Hindlimb muscle (tissue), 1 donor: ENCODE measurements at places on chromosomes 11 and 22.
A peak's percentile ranks its signal among the peaks of the same experiment; 100 is the strongest.

GRCh38 chr11:131672191-131672590, 301.8 kb downstream of the NTM start:
- no peak for DNase-seq

GRCh38 chr22:46737105-46737975, 712 bp downstream of the CERK start:
- peak; percentile 66 for DNase-seq

DNA sequence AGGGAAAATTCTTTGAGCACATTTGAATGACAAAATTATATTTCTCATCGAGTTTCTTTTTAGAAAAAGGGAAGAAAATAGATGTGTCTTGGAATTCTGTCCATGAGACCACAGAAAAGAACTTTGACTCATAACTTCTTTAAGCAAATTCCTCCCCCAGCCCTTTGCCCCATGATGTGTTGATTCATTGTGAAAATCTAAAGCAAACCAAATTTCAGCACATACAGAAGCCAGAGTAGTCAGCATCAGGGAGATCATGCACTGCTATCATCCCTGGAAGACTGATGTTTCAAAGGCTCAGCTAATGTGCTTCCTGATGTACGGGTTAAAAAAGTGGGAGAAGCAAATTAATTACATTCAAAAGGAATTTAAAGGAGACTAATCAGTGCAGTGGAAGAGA, 159.7 kb downstream of the FAT3 start:
- DNase-seq, result no peak

GRCh38 chr11:13391217-13391616, 71.8 kb downstream of the BTBD10 start:
- no peak for DNase-seq

GRCh38 chr22:39514373-39514973, 5.9 kb upstream of the ATF4 start:
- DNase-seq, result no peak

DNA sequence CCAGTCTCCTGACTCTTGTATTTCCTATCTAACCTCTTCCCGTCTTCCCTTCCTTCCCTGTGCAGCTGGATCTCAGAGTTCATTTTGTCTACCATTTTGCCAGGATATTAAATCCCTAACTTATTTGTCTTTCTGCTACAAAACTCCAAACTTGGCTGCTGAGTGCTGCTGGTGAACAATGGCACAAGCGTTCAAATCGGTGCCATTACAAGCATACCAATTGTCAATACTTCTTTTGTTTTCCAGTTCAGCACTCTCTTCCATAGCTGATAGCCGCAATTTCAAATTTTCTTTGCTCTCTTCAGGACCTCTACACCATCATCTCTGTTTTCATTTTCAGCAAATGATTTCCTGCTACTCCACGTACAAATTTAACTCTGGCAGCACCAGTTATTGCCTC, 13.4 kb downstream of the IL18 start:
- DNase-seq, result no peak

GRCh38 chr22:28873183-28873963, 10.0 kb upstream of the ZNRF3 start:
- DNase-seq, result no peak

GRCh38 chr11:64712430-64713015, 10.5 kb downstream of the NRXN2 start:
- no peak for DNase-seq

DNA sequence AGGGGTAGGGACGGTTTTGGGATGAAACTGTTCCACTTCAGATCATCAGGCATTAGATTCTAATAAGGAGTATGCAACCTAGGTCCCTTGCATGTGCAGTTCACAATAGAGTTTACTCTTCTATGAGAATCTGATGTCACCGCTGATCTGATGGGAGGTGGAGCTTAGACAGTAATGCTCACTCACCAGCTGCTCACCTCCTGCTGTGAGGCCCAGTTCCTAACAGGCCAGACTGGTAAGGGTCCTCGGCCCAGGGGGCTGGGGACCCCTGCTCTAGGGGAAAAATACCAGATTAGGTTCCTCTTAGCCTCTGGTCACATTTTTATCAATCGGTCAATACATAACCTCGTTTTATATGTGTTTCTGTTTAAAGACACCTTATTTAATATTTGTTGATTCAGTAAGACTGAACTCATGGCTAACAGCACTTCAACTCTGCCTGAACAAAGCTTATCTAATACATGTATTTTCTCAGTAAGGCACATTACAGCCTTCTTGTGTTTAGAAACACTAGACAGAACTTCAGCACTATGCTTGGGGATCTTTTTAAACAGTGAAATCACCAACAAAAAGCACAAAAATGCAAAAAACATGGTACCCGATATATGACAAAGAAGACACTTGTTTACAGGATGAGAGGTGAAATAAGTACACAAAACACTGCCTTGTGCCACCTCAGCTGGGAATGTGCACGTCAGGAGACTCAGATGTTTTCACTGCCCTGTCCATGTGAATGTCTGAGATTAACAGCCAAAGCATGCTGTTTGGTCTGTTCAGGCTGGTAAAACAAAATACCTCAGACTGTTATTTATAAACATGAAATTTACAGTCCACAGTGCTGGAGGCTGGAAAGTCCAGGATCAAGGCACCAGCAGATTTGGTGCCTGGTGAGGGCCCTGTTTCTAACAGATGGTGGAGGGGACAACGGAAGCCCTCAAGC, 107.5 kb downstream of the USP35 start:
- no peak for DNase-seq

- no peak for DNase-seq
These were observed 7.8 kb upstream of the NLRP10 start for GRCh38 chr11:7973011-7973410.

DNA sequence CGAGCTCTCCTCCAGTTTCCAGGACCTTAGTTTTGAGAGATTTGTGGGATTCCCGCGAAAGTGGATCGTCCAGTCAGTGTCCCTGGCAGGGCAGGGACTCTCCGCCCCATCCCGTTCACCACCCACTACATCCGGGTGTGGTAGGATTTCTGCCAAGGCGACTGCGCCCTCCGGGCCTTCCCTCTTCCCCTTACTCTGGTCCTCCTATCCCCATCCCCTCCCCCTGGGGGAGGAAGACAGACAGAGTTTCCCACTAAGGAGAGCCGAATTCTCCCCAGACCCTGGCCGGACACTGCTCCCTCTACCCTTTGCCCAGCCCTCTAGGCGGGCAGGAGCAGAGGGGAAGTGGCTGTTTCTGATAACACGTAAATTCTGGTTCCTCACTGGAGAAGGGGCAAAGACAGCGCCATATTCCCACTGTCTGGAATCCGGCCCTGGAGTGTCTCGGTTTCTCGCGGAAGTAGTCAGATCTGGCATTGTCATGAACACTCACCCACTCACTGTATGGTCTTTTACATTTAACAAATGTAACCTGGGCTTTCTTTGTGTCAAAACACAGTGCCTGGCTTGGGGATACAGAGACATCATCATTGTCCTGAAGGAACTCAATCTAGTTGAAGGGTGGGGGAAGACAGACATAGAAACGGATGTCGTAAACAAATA, 1.1 kb upstream of the NECTIN1 start:
- no peak for DNase-seq

- no peak for DNase-seq
These were observed 9.2 kb upstream of the RRP7A start for GRCh38 chr22:42528591-42529307.

DNA sequence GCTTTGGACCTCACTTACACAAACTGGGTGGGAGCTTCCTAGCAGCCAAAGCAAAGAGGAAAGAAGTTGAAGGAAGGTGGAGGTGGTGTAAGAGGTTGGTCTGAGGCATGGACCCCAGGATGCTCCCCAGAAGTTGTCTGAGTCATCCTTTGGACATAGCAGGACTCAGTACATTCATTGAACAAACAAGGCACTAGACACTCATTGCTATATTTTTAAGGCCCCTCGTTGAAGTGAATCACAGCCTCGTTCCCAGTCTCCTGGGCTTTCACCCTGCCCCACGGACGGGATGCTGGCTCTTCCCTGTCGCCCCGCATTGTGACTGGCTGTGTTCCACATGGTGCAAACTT, 95.9 kb upstream of the FGF3 start:
- no peak for DNase-seq

GRCh38 chr11:86003654-86004053, 65.2 kb downstream of the PICALM start:
- no peak for DNase-seq

DNA sequence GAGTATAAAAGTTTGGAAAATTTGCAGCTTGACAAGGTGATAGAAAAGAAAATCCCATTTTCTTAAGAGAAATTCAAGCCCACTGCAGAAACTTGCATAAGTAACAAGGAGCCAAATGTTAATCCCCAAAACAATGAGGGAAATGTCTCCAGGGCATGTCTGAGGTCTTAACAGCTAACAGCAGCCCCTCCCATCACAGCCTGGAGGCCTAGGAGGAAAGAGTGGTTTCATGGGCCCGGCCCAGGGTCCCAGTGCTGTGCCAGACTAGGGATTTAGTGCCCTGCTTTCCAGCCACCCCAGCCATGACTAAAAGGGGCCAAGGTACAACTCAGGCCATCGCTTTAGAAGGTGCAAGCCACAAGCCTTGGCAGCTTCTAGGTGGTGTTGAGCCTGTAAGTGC, 123.7 kb upstream of the TRPC6 start:
- no peak for DNase-seq

- DNase-seq, result no peak
These were observed 53.1 kb upstream of the SLC22A12 start for GRCh38 chr11:64537876-64538275.

- no peak for DNase-seq
These were observed 8.8 kb downstream of the CXCR5 start for GRCh38 chr11:118892514-118892913.

DNA sequence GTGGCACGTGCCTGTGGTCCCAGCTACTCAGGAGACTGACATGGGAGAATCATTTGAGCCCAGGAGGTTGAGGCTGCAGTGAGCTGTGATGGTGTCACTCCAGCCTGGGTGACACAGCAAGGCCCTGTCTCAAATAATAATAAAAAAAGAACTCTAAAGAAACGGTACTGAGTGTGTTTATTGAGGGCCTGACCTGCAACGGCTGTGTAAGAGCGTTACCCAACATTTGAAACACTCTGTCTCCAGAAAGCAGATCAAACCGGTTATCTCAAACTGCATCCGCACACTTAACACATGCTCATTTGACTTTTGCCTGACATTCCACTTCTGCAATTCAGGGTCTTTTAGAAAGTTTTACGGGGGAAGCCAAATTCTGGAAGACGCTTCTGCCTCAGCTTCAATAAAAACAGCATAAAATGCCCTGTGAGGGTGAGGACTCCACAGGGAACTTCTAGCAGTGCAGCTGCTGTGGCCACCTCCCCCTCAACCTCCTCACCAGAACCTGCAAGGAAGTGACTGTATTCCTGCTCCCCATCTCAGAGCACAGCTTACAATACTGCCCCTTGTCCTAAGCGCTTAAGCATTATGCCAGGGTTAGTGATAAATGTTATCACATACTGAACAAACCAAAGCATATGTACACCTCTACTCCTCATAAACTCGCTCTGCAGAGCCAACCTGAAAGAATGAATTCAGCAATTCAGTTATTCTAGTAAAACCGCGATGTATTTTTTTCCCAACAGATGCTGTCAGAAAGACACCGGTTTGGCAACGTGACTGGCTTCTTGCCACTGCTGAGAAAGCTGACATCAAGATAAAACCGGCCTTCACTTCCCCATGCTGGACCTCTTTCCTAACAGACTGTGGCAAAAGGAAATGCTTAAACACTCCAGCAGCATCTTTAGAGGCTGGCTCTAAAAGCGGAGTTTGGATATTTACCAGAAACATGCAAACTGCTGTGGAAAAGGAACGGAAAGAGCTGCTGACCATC, 52.2 kb downstream of the PRDM10 start:
- DNase-seq, result peak; percentile 79

GRCh38 chr22:26592421-26592891, 2.5 kb upstream of the TPST2 start:
- DNase-seq, result no peak

DNA sequence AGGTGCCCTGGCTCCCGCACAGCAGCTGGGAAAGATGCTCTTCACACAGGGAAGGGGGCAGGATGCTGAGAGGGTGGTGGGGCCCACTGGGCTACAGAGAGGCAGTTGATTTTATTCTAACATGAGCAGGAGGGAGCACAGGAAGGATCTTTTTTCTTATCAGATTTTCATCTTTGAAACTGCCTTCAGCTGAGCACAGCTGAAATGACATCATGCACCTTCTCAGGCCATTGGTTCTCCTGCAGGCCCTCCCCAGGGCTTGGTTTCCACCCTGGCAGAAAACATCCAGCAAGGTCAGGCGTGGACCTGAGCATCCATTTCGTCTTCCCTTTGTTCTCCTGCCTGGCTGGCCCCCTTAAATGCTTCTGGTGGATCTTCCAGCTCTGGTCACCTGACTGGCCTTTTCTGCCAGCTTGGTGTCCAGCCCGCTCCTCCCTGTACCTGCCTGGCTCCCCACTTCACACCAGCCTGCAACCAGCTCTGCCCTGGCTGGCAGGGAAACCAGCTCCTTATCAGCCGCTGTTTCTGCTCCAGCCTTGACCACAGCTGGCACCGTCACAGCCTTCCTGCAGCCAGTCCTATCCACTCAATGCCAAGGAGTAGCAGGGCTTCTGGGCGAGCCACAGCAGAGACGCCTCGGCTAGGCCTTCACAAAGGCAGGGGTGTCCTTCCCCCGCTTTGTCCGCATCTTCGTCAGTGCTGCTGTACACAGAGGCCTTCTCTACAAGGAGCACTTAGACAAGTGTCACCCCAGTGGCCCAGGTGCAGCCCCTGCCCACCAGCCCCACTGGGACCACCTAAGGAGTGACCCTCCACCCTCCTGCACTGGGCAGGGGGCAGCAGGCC, 36.5 kb downstream of the TOM1 start:
- DNase-seq, result no peak

GRCh38 chr11:131483877-131484276, 113.5 kb downstream of the NTM start:
- no peak for DNase-seq

DNA sequence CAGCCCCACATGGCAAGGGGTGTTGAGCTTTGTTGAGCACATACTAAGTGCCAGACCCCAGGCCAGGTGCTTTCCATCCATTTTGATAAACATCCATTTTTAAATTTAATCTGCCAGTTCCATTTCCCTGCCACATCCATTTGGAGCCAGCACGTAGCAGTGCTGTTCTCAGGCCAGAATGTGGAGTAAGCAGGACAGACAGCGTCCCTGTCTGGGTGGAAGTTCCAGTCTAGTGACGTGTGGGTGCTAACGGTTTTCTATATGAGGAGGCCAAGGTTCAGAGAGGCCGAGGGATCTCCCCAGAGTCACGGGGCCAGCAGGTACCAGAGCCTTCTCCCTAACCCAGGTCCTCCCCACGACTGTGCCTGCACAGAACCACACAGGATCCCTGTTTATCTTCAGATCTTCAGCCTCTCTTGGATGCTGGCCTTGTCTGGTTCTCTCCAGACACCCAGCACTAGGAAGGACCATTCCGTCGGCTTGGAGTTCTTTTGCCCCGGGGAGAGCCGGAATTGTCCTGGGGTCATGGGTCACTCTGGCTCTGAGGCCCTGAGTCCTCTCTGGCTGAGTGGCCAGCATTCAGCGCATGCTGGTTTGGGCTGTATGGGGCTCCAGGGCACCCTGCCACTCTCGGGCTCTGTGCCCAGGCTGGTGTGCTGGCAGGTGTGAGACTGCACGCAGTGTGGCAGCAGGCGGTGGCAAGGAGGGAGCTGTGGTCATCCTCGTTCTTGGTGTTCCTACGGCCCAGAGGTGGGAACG, 63.6 kb upstream of the PPARA start:
- no peak for DNase-seq
